NCI-H1436 treated with DMSO at 0.1 percent for 48 hours (cell line): ENCODE measurements at places on chromosomes 6 and 20.

GRCh38 chr20:63978319-63979228 lies 868 bp downstream of the SAMD10 start:
- DNase-seq = no peak

- DNase-seq = no peak
These were observed 47.2 kb downstream of the FOXF2 start for GRCh38 chr6:1436334-1437306.

DNA sequence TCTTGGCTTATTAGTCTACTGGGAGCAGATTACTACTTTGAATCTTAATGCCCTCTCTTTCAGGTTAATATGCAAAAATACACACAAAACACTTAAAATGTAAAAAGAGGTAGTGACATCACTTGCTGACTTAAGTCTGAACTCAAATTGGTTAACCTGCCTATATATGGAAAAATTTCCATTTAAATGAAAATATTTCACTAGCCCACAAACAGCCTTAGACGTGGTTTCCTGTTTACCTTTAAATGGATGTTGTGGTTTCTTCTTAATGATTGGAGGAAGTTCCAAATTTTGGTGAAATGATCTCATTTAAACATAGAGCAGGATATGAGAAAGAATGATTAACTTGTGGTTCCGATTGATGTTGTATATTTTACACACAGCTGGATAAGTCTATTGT lies 553.7 kb downstream of the CD109 start:
- DNase-seq = no peak

DNA sequence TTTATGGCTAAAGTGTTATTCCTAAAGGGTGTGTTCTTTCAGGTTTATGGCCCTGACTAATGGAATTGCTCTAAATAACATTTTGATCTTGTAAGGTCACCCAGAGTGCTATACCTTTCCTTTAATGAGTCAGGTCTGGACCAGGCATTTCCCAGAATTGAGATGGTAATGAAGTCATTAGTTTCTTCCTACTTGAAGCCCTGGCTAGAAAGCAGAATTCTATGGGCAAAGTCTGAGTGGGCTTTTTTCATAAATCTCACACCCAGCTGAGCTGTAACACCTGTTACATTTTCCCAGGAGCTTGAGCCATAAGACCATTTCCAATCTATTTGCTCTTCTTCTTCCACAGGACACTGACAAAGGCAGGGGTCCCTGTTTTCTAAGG lies 122.0 kb upstream of the ID4 start:
- no peak for DNase-seq

- no peak for DNase-seq
These were observed 454.7 kb downstream of the TFAP2B start for GRCh38 chr6:51273228-51273961.

DNA sequence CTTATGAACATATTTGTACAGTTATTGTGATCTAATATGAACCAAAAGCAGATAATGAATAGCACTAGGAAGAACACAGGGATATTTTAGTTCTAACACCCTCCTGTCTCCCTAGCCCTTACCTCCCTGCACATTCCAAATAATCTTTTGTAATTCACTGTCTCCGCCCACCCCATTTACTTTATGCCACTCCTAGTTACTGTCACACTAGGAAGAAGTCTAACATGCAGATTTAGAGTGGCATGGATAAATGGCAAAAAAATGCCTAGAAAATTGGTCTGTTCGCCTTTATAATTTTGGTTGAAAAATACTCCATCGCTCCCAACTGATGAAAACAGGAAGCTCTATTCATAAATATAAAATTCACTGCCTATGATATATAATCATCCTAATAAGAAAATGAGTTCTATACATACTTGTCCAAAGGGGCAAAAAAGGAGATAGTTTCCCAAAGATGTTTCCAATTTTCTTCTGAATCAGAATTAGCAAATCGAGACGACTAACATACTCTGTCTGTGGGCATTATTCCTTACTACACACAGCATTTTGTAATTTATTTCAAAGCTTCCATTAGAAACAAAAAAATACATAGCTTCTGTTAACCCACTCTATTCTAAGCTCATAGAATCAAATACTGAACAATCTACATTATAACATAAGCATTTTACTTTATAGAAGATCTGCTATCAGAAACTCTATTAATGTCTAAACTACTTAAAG lies 1.3 kb upstream of the RUNX2 start:
- DNase-seq = no peak

DNA sequence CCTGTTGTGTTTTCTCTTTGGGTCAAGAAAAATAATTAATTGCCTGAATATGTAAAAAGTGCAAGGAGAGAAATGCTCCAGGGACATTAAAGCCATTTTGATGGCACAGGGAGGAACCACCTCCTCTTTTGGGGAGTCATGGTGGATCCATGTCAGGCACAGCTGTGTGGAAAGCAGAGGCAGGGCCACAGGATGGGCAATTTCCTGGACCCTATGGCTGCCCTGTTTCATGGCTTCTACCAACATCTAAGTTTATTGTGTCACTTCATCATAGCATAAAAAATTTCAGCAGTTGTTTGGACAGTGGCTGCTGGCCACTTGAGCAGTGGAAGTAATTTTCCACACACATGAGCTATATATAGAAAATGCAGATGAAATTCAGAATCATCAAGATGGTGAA lies 238.2 kb downstream of the SYNE1 start:
- DNase-seq = no peak

DNA sequence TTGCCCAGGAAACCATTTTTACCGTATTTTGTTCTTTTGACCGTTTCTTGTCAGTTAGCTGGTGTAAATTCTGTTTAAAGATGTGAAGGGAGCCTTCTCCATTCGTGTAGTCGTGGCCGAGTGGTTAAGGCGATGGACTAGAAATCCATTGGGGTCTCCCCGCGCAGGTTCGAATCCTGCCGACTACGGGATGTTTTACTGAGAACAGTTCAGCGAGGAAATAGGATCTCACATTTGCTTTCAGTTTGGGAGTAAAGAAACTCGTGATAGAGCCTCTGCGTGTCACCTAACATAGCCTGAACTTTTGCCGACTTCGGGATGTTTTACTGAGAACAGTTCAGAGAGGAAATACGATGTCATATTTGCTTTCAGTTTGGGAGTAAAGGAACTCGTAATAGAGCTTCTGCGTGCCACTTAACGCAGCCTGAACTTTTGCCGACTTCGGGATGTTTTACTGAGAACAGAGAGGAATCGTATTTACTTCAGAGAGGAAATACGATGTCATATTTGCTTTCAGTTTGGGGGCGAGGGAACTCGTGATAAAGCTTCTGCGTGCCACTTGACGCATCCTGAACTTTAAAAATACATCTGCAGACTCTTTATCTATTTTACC lies 5.9 kb upstream of the ZNF184 start:
- DNase-seq = no peak

DNA sequence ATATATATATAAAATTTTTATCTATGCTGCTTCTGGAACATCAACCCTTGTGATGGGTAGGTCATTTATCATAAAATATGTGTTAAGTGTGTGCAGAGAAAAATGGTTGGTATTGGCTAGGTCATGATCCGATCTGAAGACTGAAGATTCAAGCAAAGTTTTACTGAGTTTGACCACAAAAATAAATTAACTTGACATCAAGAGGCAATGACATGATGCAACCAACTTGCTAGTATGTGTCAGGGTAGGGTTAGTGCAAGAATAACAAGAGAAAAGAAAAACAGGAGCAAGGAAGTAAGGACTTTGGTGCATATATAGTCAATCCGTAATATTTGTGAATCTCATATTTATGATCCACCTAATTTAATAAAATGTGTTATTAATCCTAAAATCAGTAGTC lies 1202.0 kb upstream of the ADGRB3 start:
- DNase-seq = no peak

DNA sequence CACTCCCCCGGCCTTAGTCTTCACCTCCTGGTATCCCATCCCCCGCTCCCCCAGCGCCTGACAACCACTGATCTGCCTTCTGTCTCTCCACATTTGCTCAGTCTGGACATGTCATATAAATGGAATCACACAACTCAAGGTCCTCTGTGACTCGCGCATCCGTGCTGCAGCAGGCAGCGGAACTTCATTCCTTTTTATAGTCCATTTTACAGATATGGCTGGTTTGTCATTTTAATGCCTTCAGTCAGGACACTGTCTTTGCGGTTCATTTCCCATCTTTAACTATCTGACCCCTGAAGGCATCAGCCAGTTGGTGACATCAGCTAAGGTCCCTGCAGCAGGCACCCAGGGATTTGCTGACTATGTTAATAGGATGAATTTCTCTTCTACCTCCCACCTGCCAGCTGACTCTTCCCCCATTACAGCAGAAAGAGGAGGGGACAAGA lies 125.7 kb downstream of the ZMYND8 start:
- DNase-seq = no peak

DNA sequence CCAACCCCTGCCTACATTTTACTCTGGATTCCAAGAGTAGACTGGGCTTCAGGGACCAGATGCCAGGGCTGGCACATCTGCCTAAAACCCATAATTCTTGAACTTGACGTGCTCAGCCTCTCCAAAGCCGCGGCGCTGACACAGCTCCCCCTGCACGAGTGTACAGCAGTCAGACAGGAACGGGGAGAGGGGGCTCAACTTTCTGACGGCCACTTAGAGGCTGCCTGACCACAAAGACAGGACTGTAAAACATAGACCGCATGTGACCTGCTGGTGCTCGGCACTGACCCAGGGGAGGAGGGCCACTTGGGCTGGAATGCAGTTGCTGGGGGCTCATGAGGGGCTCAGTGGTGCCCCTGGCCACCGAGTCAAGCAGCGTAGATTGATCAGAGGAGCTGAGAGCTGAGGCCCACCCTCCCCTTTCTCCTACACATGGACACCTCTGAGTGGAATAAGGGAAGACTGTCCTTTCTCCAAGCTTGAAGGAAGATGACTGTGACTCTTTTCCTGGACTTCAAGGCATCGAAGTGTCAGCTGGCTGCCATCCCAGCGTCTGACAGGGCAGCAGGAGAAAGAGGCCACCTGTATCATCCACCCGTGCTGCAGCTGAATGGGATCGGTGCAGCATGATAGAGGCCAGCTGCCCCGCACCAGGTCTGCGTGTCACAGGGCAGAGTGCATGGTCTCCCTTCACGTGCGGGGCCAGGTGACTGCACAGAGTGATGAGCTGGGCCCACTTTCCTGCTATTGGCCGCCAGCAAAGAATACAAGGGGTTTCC lies 171.3 kb upstream of the AGPAT4 start:
- DNase-seq = no peak

- no peak for DNase-seq
These were observed 166.6 kb downstream of the SASH1 start for GRCh38 chr6:148509119-148509799.

DNA sequence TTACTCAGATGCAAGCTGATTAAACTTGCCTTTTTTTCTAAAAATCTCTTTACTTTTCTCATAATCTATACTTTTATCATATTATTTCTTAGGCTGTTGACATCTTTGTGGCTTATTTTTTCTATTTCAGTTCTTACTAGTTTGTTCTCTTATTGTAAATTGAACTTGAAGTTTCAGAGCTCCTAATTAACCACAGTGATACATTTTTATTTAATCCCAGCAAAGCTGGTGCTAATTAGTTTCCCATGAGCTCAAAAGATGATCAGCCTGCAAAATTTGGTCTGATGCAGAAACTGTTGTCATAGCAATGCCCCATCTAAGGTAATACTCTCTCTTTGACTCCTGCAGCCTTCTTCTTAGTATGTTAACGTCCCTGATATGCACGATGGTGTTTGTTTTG lies 170.3 kb downstream of the FUT9 start:
- DNase-seq = no peak

DNA sequence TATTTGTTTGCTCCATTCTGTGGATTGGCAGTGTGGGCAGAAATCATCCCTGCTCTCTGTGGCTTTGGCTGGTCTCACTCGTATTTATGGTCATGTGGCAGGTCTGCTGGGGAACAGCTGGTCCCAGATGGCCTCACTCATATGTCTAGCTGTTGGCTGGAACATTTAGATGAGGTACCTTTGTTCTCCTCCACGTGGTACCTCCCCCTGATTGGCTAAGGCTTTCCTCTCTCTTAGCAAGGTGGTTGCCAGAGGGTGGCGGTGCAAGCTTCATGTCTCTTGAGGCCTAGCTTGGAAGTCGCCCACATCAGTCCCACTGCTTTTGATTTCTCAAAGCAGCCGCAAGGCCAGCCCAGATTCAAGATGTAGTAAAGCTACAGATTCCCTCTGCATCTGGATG lies 348.5 kb upstream of the BTBD3 start:
- peak; percentile 15 for DNase-seq

GRCh38 chr20:63597651-63598478 lies 23.8 kb upstream of the HELZ2 start:
- DNase-seq = no peak

DNA sequence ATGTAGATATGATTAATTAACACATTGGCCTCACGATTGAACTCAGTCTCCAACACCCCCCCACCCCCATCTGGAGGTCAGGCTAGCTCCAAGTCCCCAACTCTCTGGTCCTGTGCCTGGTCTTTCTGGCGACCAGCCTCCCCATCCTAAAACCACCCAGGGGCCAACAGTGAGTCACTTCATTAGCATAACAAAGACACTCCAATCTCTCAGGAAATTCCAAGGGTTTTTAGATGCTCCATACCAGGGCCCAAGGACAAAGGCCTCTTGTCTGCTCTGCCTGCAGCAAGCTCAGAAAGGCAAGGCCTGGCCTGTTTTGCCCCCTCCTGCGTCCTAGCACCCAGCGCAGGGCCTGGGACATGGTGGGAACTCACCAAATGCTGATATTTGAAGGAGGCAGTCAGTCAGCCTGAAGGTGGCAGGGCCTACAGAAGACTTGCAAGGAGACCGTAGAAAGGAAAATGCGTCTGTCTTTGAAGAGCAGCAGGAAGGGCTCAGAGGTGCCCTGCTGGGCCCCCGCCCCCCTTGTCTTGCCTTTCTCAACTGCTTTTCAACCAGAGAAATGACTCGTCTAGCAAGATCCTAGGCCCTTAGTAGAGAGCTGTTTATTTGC lies 184.7 kb downstream of the CDH4 start:
- DNase-seq = no peak

- DNase-seq = no peak
These were observed 68.8 kb downstream of the CDS2 start for GRCh38 chr20:5195655-5196054.

DNA sequence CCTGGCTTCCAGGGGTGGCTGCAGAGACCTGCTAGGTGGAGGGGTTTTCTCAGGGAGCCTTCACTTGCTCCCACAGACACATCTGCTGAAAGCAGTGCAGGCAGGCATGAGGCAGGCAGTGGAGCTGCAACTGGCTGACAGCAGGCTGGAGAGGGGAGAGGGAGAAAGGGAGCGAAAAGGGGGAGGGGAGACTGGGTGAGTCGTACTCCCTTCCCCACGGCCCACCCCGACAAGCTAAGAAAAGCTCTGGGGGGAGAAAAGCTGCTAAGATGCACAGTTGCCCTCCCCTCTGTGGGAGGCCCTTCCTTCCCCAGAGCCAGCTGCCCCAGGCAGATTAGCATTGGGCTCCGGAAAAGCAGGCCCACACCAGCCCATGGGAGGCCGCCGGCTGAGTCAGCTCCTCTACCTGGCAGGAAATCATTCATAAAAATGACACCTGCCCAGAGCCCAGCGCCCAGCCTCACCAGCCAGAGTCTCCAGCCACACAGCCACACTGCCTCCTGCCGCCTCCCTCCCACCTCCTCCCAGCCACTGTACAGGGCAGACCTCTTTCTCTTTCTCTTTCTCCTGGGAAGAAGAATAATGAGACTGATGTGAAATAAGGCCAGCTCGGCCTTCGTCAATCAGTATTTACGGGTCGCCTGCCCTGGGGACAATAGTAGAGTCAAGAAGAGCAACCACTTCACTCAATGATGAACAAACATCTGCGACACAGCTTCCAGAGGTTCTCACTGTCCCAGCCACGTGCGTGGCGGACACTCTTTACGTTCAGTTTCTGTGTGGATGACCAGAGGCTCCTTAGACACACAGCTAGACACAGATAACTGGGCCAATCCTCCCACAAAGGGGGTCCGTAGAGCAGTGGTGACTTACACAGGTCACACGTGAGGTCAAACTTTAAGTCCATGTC lies 7.7 kb upstream of the C20orf203 start:
- no peak for DNase-seq
